ENCODE measurements at places on chromosomes 1 and 21.

GRCh38 chr1:32242341-32242851, 4.6 kb upstream of the FAM167B start:
- no peak for DNase-seq

GRCh38 chr1:208423526-208423925, 179.3 kb upstream of the PLXNA2 start:
- DNase-seq: no peak

DNA sequence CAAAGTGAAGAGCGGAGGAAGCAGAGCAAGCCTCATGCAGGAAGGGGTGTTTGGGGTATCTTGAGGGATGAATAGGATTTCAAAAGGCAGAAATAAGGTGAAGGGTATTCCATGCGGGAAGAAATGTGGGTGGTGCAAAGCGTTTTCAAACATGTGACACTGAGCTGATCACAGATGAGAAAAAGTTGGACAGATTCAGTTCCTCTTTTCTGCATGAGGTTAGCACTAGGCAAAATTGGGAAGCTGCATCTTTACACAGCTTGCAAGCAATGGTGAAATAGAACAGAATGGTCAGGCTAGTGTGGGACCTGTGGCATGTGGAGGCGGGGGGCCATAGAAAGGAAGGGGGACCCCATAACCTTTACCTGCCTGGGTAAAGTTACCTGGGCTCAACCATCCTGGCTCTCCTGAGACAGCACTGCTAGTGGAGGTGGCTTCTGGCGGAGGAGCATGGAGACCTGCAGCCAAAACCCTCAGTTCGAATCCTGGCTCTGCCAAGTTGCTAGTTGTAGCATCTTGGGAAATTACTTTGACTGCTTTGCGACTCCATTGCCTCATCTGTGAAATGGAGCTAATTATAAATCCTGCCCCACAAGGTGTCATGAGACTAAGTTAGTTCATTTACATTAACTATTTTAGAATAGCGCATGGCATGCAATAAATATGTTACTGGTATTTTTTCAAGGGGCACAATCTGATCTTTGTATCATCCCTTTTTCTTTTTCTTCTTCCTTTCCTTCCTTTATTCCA, 16.4 kb downstream of the KCNA10 start:
- no peak for DNase-seq

DNA sequence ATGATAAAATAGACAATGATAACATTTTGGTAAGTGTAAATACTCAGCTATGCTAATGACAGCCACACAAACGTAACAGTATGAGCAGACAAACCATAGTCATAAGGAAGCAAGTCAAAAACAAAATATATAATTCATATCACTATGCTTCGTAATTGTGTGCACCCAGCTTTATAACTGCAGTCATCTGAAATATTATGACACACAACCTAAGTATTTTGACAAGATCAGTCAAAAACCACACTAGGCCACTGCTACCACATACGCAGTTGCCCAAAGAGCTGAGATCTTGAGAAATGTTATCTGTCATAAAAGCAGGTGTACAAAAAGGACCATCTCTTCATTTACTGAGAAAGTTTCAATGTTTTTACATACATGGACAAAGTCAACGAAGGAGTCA, 26.0 kb downstream of the RNASEL start:
- no peak for DNase-seq

DNA sequence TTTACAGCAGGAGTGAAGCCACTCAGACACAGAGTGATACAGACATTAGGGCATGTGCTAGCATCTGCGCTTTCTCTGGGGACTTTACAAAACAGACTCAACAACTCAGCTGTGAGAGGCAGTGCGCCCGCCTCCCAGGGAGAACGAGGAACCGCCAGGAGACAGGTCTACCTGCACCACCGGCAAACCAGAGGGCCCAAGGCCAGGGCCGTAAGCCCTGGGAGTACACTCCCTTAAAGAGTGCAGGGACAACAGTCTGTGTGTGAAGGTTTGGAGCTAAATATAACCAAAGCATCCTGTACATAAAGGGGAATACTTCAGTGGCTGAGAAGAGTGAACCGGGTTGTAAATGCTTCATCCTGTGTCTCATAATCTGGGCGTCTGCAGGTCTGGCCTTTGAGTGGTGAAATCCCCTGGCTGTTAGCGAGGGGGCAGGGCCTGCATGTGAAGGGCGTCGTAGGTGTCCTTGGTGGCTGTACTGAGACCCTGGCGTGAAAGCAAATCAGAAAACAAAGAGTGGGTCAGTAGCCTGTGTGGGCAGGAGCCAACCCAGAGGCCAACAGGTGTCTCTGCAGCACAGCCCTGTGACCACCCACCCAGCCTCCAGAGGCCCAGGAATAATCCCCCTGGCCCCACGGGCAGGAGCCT, 86.9 kb downstream of the CD247 start:
- DNase-seq: no peak

DNA sequence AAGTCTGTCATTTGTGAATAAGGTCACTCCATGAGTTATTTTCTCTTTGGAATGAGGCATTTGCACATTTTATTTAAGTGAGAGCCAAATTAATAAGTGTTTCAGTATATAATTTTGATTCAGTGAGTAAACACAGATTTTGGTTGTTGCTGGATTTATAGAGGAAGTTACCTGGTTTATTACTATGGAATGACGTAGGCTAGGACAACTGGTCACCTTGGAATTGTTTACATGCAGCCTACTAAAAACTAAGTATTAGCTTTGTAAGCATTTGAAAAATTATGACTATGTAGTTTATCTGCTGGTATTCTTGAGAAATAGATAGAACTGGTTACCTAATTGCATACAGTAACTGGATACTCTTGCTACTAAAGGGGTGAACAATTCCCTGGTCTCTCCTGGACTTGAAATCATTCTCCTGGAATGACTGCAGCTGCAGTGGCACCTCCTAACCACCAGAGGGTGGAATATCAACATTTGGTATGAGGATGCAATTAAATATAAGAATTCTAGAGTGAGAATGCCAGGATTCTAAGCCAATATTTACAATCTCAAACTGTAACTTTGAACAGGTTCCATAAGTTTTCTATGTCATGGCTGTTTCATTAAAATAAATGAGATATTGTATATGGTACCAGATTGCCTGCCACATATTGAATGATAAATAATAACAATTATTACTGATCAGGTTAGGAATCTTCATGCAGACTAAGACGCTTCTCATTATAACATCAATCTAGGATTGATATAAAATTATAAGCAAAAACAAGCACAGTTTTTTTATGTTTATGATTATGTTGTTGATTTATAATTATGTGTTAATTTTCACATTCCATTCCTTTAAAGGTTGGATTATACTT, 3.5 kb upstream of the KRTAP27-1 start:
- DNase-seq: peak; percentile 29

- peak; percentile 73 for DNase-seq
Observed at GRCh38 chr1:109397581-109398342, at the start of gene SORT1. SORT1 (minus strand) TSS chr1:109397918; CDS start chr1:109397892, 26 bp downstream.

- no peak for DNase-seq
Observed at GRCh38 chr1:68801440-68801839, 304.6 kb upstream of the DEPDC1 start.

GRCh38 chr21:15283789-15284188, 219.0 kb upstream of the NRIP1 start:
- DNase-seq: no peak

- DNase-seq: peak; percentile 12
Observed at GRCh38 chr1:232880354-232880753, 70.1 kb upstream of the NTPCR start.
